ENCODE measurements at places on chromosomes 4 and X.

DNA sequence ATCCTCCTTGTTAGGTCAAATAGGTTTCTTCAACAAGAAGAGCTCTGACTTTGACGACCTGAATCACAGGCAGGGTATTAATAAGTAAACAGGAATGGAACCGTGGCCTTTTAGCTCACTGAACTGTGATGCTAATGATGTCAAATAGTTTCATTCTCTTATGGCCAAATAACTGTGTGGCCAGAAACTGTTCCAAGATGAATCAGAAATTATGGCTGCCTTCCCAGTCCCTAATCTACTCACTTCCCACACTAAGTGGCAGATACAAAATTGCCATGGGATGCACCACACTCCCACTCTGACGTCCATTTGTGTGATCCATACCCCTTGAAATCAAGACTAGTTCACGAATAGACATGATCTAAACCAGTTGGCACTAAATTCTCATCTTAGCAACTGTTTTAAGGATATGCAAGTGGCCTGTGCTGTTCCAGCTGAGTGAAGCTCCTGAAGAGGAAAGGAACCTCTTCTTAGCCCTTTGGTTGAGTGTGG, 455.4 kb downstream of the IL15 start:
- peak; percentile 96 for DNase-seq

GRCh38 chr4:8558080-8558960, 21.9 kb upstream of the GPR78 start:
- no peak for DNase-seq

GRCh38 chr4:73662709-73663546, 42.7 kb upstream of the RASSF6 start:
- DNase-seq: peak; percentile 64

DNA sequence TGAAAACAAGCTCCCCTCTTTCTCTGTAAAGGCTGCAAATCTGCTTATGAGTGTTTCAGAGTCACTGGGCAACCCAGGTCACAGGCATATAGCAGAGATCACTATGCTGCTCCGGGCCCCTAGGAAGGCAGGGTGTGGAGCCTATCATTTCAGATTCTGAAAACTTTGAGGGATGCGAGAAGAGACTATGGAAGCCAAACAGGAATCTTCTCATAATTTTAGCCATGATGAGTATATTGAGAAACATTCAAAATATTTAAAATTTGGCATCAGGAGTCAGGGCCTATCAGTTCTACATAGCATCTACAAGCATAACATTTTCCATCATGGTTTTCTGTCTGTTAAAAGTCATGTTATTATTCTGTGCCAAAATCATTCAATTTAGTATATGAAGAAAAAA, 61.7 kb upstream of the ATXN3L start:
- no peak for DNase-seq

- no peak for DNase-seq
Observed at GRCh38 chrX:19381326-19381725, 37.6 kb downstream of the PDHA1 start.

DNA sequence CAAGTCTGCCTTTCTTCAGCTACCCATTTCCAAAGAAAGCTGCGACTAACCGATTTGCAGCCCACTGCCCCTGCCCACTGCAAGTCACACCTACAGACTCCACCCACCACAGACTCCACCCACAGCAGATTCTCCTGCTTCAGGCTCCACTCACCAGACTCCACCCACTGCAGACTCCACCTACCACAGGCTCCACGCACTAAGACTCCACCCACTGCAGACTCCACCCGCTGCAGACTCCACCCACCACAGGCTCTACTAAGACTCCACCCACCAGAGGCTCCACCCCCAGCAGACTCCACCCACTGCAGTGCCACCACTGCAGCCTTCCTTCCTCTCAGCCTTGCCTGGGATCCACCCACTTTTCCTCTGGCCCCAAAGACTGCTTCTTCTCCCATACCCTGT, 41.3 kb downstream of the ABLIM2 start:
- DNase-seq: no peak

DNA sequence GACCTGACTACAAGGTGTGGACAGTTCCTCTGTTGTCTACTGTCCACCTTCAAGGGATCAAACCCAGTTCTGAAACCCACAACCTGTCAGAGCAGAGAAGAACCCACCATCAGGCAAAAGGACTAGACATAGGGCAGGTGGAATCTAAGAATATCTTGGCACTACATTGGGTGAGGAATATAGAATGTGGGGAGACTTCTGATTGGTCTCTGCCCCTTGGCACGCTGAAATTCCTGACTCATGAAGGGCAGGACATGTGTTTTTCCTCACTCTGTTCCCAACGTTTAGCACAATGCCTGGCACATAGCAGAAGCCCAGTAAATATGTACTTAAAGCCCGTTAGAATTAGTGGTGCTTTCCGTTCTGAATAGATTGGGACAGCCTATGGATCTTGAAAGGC, 59.3 kb downstream of the TSPAN7 start:
- no peak for DNase-seq

GRCh38 chr4:175071123-175071522, 153.0 kb downstream of the ADAM29 start:
- no peak for DNase-seq

DNA sequence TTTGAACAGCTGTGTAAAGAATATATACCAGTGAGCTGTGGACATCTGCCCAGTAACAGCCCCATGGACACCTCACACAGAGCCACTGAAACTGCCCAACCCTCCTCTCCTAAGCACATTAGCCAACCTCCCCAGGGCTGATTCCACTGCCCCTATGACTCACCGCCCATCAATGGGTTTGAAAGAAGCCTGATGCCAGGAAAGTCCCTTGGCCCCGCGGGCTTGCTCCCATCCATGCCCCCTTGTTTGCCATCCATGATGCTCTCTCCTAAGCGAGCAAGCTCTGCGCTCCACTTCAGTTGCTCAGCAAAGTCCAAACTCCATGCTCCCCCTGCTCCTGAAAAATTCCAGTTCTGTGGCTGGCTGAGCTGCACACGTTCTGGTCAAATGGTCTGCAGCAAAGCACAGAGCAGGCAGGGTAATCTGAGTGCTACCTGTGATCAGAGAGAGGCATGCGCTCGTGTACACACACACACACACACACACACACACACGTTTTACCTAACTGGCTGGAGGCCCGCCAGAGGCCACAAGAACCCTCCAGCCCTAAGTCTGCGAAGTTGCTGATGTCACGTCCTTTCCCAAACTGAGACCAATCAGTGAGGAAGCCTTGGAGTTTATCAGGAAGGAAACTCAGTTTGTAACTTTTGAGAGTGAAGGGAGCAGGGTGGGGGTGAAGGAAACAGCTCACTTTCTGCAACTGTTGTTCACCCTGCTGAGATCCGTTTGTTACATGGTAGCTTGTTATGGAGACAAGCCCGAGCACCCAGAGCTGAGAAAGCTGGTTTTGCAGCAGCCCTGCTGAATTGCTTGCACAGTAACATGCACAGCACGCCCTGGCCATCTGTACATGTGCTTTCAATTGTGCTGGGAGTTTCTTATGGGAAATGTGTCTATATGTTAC, at the start of gene ASB9:
Gene ASB9 (minus strand): TSS at position 466 of the 904 bp plus-strand sequence. CDS start 209 bp downstream, at position 257.
- no peak for DNase-seq

DNA sequence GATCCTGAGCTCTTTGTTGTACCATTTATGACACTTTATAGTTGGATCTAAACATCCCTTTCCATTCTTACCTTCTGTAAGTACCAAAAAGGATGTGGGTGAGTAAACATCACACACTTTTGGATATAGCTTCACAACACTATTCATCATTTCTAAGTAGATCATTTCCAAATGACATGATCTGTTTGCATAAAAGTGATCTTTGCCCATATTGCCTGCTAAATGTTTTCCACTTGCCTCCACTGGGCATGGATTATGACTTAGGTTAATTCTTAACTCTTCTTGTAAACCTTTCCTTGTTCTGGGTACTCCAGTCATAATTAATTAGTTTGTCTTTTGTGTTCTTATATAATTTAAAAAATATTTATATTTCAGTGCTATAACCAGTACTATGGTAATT, 244.9 kb upstream of the AGA start:
- DNase-seq: no peak

DNA sequence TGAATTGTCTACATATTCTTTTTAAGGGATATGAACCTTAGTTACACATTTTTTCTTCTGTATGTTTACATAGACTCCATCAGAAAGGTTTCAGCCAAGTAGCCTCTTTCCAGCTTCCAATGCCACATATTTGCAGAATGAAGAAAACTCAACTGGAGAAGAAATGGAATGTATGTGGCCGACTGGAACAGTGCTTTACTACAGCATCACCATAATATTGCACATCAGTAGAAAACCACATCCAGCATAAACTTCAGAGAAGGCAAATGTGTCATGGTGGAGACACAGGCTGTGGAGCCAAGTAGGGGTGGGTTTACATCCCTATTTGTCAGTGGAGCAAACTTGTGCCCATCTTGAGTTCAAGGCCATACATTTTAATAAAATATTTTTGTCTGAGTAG, 204.8 kb upstream of the LDB2 start:
- peak; percentile 78 for DNase-seq

GRCh38 chrX:86455495-86455894, 307.2 kb downstream of the DACH2 start:
- no peak for DNase-seq

DNA sequence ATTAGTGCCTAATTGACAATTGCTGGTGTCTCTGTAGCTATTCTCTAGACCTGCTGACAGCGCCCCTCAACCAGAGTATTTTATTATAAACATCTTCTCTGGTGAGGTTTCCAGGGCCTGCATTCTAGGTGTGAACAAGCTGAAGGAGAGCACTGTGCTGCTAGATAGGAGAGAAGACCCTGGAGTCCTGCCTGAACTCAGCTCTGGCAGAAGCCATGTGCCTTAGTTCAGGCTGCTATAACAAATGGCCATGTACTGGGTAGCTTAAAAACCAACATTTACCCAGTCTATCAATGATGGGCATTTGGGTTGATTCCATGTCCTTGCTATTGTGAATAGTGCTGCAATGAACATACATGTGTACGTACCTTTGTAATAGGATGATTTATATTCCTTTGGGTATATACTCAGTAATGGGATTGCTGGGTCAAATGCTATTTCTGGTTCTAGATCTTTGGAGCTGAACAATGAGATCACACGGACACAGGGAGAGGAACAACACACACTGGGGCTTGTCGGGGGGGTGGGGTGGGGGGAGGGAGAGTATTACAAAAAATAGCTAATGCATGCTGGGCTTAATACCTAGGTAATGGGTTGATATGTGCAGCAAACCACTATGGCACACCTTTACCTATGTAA, 185.5 kb upstream of the CPEB2 start:
- DNase-seq: no peak

- DNase-seq: no peak
Observed at GRCh38 chr4:168472920-168473319, 7.4 kb downstream of the DDX60L start.

DNA sequence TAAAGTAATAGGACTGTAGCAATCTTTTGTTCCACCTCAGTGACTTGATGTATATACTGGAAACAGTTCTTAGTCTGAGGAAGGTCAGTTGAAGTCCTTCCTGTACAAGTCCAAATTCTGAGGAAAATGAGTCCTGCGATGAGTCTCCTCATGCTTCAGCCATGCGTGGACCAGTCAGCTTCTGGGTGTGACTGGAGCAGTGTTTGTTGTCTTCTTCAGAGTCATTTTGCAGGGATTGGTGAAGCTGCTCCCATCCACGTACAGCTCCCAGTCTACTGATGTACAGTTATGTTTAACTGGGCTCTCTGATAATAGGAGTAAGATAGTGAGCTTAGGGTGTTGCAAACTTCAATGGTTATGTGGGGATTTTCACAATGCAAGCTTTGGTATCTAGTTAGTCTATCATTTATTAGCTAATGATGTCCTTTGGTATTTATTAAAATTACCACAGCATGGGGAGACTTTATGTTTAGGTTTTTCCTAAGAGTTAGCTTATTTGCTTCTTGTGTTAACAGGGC, 3.4 kb downstream of the UGT2B17 start:
- no peak for DNase-seq

DNA sequence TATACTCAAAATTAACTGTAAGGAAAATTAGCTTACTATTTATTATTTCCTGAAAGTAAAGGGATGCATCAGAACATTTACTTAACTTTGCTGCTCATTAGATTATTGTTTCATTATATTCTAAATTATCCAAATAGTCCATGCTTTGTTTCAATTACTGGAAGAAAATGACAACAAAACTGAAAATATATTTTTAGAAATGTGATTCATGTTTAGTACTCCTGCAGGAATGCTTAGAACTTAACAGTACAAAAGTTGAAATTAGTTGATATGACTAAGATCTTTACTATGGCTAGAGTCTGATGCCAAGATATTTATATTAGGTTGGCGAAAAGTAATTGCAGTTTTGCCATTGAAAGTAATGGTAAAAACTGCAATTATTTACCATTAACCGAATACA, 660.5 kb upstream of the PABPC4L start:
- no peak for DNase-seq

GRCh38 chrX:45683914-45684313, 483.2 kb upstream of the DIPK2B start:
- no peak for DNase-seq

DNA sequence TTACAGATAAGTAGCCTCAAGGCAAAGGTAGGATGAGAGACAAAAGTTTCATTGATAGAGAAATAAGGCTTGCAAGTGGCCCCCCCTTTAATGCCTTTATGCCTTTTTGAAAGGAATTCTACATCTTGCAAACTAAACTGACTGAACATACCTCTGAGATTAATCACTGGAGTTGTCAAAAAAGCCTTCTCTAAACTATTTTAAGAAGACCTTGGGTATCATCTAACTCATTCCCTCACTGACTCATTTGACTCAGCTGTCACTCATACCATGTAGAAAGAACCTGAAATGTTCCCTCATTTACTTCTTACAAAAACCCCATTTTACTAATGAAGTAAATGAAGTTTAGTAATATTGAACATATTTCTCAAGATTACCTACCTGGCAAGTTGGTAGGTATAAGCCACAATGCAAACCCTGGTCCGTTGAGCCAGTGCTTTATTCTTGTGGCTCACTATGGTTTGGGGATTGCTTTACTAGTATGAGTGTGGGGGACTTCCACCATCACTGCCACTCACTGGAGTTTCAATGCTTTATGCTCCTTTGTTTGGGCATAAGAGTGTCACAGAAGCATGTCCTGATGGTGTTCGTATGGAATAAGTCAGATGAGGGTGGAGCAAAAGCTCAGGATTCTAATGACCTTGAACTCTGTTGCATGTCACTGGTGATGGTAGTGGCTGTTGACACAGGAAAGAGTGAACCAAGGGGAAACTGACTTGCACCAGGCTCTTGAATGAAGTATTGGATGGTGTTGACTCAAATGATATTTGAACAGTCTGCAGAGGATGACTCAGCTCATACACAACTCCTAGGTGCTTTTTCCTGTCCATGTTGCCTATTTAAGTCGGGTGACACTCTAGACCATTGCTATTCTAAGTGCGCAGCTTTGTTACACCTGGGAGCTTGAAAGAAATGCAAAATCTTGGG, 305.5 kb upstream of the EMCN start:
- no peak for DNase-seq
